Activated CD8-positive, alpha-beta T cell treated with anti-CD3 and anti-CD28 coated beads for 36 hours (primary cell): ENCODE measurements at places on chromosomes 7 and 10. TPM values are rescaled to one million over a fixed set of nuclear protein-coding genes. Genes with fewer than 3 reads are reported as not detected.
A peak's percentile ranks its signal among the peaks of the same experiment; 100 is the strongest.

The CYP26C1 gene
- not detected for total RNA-seq

- H3K27ac ChIP-seq = peak overlapping the region; percentile 50
- no peaks in the 10 kb centered on the region for H3K27me3 ChIP-seq
- peaks cover 50% of the 10 kb centered on the region for H3K4me1 ChIP-seq
- peaks cover 41% of the 10 kb centered on the region for H3K36me3 ChIP-seq
- H3K4me3 ChIP-seq = peak overlapping the region; percentile 92
Observed at GRCh38 chr7:44845451-44845850, 2.4 kb downstream of the H2AZ2 start.

DNA sequence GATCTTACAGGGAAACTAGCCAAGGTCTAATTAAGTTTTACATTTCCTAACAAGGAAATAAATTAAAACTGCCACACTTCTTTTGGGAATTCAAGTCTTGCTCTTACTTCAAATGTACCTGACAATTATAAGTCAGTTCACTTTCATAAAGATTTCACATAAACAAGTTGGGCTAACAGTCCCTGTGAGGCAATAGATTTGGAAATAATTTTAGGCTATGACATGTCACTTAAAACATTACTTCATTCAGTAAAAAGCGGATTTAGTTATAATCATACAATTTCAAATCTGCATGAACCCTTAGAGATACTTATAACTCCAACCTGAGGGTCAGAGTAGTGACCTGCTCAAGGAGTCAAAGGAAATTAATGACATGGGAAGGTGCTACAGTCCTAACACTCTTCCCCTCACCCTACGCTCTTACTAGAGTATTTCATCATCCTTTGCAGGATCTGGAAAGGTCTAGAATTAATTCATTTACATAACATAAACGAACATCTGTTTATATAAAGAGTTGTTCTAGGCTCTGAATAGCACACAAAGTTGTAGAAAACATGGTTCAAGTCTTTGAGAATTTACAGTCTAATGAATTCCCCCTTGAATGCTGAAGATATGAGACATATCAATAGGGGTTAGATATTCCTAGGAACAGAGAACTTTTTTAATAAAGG is 32.3 kb upstream of the DNAJB12 start:
- H3K4me1 ChIP-seq = peaks cover 5% of the 10 kb centered on the region
- no peaks in the 10 kb centered on the region for H3K36me3 ChIP-seq
- H3K4me3 ChIP-seq = no peak overlapping the region
- no peak for DNase-seq
- no peaks in the 10 kb centered on the region for H3K27me3 ChIP-seq

DNA sequence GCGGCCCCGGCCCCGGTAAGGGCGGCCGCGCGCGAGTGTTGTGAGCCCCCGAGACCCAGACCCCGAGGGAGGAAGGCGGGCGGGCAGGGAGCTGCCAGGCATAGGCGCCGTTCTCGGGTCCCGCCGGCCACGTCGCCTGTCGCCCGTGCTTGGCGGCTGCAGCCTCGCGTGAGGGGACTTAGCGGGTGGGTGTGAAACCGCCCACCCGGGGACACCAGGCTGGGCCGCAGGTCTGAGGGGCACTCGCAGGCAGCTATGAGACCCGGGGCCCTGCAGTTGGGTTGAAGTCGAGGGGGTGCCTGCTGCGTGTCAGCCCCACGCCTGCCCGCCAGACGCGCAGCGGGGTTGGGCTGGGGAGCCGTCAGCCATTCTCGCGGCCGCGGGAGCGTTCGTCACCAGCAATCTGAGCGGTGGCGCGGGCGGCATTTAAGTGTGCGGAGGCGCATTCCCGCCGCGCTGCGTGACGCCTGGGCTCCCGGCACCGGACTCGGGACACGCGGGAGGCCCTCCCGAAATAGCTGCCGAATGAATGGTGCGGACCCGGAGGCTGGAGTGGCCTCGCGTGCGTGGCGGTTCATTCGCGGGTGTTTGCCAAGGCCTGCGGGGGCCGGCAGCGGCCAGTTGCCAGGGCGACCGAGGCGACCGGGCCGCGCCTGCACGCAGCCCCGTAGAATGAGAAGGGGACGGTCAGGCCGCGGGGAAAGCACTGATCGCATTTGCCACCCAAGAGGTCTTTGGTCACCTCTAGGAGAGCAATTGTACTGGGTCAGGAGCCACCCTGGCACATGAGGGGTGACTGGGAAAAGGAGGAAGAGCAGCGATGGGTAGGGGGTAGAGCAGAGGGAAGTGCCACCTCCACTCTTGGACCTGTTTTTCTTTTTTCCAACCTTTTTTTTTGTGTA is 750 bp downstream of the ZNF398 start:
- peak overlapping the region; percentile 97 for H3K4me3 ChIP-seq
- peak overlapping the region; percentile 79 for H3K27ac ChIP-seq
- DNase-seq = peak; percentile 67
- peaks cover 12% of the 10 kb centered on the region for H3K36me3 ChIP-seq
- peaks cover 30% of the 10 kb centered on the region for H3K4me1 ChIP-seq

GRCh38 chr10:70925377-70926225 is 37.2 kb upstream of the PCBD1 start:
- H3K27me3 ChIP-seq = peaks cover 5% of the 10 kb centered on the region
- DNase-seq = peak; percentile 68
- no peak overlapping the region for H3K27ac ChIP-seq
- H3K4me1 ChIP-seq = no peaks in the 10 kb centered on the region
- H3K36me3 ChIP-seq = no peaks in the 10 kb centered on the region

DNA sequence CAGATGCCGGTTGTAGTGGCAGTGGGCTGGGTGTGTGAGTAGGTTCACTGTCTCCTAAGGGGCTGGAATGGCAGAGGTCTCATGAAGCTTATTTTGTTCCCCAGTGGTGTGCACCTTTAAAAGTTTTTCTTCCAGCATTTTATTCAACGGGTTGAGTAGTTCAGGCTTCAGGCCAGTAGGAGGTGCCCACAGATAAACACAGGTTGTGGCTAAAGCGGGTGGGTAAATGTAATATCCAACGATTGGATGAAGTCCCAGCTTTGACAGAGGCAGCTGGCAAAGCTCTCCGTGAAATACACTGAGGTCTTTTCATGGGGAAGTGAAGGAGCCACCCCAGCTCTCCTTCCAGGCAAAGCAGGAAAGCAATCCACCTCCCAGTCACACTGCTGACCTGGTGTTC is 339.8 kb upstream of the LRRTM3 start:
- H3K36me3 ChIP-seq = no peaks in the 10 kb centered on the region
- no peak for DNase-seq
- no peak overlapping the region for H3K4me3 ChIP-seq
- no peaks in the 10 kb centered on the region for H3K4me1 ChIP-seq
- H3K27me3 ChIP-seq = no peaks in the 10 kb centered on the region

DNA sequence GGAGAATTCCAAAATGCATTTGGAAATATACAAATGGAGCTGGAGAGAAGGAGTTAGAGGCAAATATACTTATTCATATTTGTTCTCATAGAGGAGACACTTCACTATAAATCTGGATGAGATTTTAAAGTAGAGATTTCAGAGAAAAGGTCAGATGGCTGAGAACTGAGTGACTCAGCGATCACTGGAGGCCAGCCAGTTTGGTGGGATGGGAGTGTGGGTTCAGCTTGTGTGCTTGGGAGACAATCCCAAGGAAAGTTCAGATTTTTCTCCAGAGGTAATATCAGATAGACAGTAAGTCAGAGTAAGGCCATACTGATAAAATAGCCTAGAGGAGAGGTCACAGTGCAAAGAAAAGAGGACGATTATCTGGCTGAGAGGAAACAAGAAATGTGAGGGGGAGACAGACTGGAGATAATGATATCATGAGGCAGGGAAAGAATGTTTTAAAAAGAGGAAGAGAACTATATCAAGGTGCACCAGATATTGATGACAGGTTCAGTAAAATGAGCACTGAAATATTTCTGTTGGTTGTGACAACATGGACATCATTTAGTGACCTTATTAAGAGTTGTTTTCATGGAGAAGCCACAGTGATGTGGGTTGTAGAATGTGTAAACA is 67.0 kb downstream of the MDFIC start:
- no peaks in the 10 kb centered on the region for H3K27me3 ChIP-seq
- no peak overlapping the region for H3K4me3 ChIP-seq
- H3K27ac ChIP-seq = no peak overlapping the region
- peaks cover 45% of the 10 kb centered on the region for H3K36me3 ChIP-seq
- H3K4me1 ChIP-seq = peaks cover 20% of the 10 kb centered on the region

DNA sequence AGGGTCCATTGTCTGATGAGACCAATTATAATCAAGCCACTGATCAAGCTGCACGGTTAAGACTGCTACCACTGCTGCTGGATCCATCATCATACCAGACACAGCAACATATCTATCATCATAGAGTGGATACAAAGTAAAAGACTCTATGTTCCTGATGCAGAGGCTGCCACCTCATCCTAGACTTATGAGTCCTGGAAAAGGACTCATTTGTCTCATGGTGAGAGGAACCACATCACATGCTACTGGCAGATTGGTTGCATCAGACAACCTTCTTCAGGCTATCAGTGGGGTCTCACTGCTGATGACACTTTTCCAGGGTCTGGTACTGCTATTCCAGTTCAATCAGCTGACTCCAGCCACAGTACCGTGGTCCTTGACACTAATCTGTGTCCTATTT is 79.0 kb downstream of the ABI1 start:
- H3K4me3 ChIP-seq = no peak overlapping the region
- peak; percentile 16 for DNase-seq
- peak overlapping the region; percentile 80 for H3K27ac ChIP-seq

The LIPN gene
- not detected for total RNA-seq

GRCh38 chr10:6647811-6648526 is 67.9 kb upstream of the PRKCQ start:
- no peaks in the 10 kb centered on the region for H3K36me3 ChIP-seq
- H3K27me3 ChIP-seq = no peaks in the 10 kb centered on the region
- DNase-seq = peak; percentile 85
- no peak overlapping the region for H3K27ac ChIP-seq

- no peaks in the 10 kb centered on the region for H3K4me1 ChIP-seq
- H3K27ac ChIP-seq = no peak overlapping the region
- no peaks in the 10 kb centered on the region for H3K36me3 ChIP-seq
- H3K4me3 ChIP-seq = no peak overlapping the region
- no peak for DNase-seq
Observed at GRCh38 chr7:123633553-123633952, 22.1 kb upstream of the LMOD2 start.

DNA sequence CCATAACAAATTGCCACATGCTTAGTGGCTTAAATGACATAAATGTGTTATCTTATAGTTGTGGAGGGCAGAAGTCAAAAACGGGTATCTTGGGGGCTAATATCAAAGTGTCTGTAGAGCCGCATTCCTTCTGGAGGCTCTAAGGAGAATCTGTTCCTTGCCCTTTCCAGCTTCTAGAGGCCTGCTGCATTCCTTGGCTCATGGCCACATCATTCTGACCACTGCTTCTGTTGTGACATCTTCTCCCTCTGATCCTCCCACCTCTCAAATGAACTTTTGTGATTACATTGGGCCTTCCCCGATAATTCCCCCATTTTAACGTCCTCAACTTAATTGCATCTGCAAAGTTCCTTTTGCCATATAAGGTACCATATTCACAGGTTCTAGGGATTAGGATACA is 76.1 kb downstream of the CYP26A1 start:
- DNase-seq = no peak
- H3K27ac ChIP-seq = no peak overlapping the region
- H3K4me3 ChIP-seq = no peak overlapping the region
- H3K36me3 ChIP-seq = no peaks in the 10 kb centered on the region

The PHYHIPL gene
- total RNA-seq = not detected

- H3K27ac ChIP-seq = peak overlapping the region; percentile 89
- peaks cover 64% of the 10 kb centered on the region for H3K4me1 ChIP-seq
- H3K27me3 ChIP-seq = no peaks in the 10 kb centered on the region
- H3K4me3 ChIP-seq = peak overlapping the region; percentile 44
- DNase-seq = no peak
Observed at GRCh38 chr10:28331066-28331465, 28.2 kb upstream of the MPP7 start.

The PTF1A gene
- not detected for total RNA-seq

GRCh38 chr7:27784399-27785053 is 44.6 kb downstream of the TAX1BP1 start:
- peaks cover 16% of the 10 kb centered on the region for H3K36me3 ChIP-seq
- no peaks in the 10 kb centered on the region for H3K27me3 ChIP-seq
- H3K27ac ChIP-seq = no peak overlapping the region
- peak; percentile 29 for DNase-seq
- peaks cover 31% of the 10 kb centered on the region for H3K4me1 ChIP-seq

GRCh38 chr7:85673876-85674275 is 487.0 kb upstream of the SEMA3D start:
- H3K4me1 ChIP-seq = no peaks in the 10 kb centered on the region
- no peak for DNase-seq
- H3K27me3 ChIP-seq = no peaks in the 10 kb centered on the region
- no peak overlapping the region for H3K4me3 ChIP-seq

DNA sequence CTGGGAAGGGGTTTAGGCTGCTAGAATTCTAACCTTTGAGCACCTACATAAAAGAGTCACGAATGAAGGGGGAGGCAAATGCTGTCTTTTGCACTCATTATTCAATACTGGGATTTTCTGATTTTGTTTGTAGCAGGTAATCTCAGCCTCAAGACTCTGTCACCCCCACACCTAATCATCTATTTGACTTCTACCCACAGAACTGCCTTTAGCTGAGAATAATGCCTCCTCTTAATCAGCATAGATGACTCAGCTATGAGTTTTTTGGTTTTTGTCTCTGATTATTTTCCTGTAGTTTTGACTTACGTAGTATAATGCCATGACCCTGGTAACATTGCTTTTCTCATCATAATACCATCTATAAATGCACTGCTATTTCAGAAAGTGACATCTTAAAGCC is 42.7 kb upstream of the CACNB2 start:
- H3K4me3 ChIP-seq = no peak overlapping the region
- DNase-seq = no peak
- no peaks in the 10 kb centered on the region for H3K36me3 ChIP-seq
- H3K4me1 ChIP-seq = no peaks in the 10 kb centered on the region
